ENCODE measurements at places on chromosomes 16 and 17. TPM values are rescaled to one million over a fixed set of nuclear protein-coding genes. Genes with fewer than 3 reads are reported as not detected.

DNA sequence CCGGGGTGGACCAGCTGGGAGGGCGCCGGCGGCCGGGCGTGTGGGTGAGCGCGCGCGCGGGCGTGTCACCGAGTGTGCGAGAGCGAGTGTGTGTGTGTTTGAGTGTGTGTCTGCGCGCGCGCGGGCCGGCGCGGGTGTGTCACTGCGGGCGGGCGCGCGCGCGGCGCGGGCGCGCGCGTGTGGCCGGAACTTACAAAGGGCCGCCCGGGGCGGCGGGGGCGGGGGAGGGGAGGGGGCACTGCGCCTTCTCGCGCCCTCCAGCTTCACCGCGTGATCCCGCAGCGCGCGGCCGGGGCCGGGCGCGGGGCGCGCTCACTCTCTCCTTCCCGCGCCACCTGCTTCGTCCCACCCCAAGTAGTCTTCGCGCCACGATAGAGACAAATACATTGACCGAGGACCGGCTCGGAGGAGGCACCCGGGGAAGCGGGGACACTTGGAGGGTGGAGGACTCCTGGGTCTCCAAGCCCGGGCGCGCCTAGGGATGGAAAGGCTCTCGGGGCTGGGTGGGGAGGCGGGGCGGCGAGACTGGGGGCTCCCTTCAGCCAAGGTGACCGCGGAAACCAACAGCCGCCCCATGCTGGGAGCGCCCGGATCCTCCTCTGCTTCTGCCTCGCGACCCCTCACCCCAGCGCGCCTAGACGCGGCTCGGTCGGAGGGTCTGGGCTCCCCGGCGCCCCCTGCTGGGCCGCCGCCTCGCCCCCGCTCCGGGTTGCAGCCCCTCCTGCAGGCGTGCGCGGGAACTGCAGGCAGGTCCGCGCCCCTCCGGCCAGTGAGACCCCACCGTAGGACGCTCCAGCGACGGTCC, at the start of gene SRCIN1:
TSS of gene SRCIN1 (minus strand) at position 112 of the 805 bp plus-strand sequence. CDS start 247 bp downstream, outside the sequence.
- peak; percentile 82 for DNase-seq

GRCh38 chr16:56115817-56116576, 75.3 kb upstream of the GNAO1 start:
- DNase-seq: no peak

DNA sequence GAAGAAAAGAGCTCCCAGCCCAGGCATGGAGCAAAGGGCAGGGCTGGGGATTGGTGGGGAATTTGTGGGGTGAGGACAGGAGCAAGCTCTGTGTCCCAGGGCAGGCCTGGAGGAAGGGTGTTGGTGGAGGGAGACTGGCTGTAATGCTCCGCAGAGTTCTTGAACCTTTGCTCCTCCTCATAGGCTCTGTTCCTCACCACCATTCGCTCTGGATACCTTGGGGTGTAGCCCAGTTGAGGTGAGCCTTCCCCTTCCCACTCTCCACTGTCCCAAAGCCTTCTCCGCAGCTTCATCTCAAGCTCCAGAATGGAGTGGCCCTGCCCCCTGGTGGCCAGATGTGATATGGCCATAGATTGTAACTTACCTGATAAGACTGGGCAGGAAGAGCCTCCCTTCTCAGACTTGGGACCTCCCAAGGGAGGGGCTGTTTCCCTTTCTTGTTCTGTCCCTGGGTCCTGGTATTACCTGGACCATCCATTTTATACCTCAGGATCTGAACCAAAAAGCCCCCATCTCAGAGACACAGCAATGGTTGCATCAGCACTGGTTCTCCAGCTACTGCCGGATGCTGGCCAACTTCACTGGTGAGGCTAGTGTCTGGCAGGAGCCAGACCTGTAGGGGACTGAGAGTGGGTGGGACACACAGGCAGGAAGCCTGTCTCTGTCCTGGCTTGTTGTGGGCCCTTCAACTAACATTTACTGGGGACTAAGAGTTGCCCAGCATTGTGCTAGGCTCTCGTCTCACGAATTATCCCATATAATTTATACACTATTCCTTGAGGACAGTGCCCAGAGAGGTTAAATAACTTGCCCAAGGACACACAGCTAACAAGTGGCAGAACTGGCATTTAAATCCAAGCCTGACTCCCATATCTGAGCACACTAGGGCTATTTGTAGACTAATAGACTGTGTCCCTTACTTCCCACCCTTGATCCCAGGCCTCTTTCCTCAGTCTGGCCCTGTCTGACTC, 19.1 kb upstream of the STAC2 start:
- peak; percentile 91 for DNase-seq

DNA sequence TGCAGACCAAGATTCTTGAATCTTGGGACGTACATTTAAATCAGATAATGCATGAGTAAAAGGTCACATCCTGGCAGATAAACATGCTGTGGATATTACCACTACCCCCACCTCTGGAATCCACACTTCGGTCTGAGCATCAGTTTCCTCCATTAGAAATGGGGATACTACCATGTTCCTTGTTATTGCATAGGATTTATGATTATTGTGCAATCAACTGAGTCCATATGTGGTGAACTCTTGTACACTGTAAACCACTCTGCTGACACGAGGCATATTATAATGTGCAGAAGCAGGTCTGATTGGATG, 108.7 kb downstream of the VAT1L start:
- peak; percentile 50 for DNase-seq

GRCh38 chr16:48565752-48566151, 44.2 kb downstream of the N4BP1 start:
- DNase-seq: no peak

DNA sequence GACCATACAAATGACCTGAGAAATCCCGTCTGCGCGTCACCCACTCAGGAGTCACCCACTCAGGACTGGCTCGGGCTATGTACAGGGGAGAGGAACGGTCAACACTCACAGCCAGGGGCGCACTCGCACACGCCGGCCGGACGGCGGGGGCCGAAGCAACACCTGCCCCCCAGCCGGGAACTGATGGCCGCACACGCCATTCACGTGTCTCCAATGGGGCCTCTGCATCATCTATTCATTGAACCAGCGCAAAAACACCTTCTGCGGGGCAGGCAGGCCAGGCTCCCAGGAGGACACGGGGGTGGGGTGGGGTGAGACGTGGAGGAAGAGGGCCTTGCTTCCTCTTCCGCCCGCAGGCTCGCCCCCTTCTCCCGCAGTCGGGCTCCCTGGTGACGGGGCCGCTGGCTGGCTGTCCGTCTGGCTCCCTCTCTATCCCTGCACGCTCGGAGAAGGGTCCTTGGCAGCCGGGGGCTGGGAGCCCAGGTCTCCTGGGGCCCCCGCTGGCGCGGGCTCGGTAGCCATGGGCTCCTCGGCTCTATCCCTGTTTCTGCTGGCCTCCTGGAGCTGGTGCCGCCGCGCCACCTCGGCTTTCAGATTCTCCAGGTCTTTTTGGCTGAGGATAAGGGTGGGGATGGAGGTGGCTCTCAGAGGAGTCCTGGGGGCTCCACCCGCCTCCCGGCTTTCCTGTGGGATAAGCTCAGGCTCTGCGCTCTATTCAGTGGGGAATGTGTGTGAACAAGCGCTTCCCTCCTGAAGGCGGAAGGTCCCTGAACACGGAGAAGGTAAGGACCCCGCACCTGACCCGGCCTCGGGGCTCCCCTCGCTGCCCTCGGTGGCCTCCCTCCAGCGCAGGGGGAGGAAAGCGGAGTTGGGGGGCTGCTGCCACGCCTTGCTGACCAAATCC, 21.1 kb downstream of the CLUH start:
- DNase-seq: no peak

DNA sequence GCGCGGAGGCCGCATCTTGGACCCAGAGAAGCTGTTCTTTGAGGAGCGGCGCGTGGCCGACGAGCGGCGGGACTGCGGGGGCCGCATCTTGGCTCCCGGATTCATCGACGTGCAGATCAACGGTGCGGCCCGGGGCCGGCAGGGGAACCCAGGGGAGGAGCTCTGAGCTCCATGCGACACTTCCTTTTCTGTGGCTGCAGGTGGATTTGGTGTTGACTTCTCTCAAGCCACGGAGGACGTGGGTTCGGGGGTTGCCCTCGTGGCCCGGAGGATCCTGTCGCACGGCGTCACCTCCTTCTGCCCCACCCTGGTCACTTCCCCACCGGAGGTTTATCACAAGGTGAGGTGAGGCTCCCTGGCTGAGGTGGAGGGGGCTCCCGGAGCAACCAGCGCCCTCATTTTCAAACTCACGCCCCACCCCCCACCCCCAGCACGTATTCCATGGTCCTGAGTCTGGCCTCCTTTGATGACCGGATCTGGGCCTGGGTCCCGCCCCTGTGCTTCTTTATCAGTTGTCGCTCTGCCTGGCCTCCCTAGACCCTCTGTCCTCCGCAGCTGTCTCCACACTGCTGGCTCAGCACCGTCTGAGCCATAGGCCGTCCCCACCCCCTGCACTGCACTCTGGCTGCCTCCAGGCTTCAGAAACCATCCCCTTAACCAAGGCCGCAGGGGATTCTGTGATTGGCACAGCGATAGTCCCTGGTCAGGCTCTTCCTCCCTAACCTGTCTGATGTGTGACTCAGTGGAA, 787 bp downstream of the AMDHD2 start:
- peak; percentile 75 for DNase-seq

TAOK2 gene
- 30.0 TPM for polyA plus RNA-seq

TBC1D3E gene
- 10.3 TPM for polyA plus RNA-seq

ABCC6 gene
- polyA plus RNA-seq: 100 TPM

ICAM2 gene
- 13.9 TPM for polyA plus RNA-seq

SUPT4H1 gene
- polyA plus RNA-seq: 70.3 TPM

All from small intestine (tissue), 16 donors.